ENCODE measurements at places on chromosomes 6 and 20.

GRCh38 chr20:22620342-22620741 is 36.0 kb upstream of the FOXA2 start:
- no peak for DNase-seq

- no peak for DNase-seq
Measured at GRCh38 chr6:116963972-116964371, 86.9 kb downstream of the RFX6 start.

DNA sequence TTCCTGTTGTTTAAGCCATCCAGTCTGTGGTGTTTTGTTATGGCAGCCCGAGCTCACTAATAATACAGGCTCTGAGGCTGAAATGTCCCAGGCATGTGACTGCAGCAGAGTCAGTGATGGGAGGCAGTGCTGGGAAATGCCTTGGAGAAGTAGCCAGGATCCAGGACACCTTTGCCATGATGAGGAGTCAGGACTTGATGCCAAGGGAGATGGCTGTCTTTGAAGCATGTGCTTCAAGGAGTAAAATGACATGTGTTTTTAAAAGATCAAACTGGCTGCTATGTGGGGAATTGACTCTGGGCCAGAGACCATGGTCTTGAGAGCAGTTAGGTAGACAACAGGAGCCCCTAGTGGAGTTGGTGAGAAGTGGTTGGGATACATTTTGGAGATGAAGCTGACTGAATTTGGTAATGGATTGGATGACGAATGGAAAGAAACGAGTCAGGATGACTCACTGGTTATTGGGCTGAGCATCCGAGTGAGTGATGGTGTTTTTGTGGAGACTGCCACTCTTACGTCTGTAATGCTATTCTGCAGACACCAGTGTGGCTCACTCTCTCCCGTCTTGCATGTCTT is 322.2 kb downstream of the PLCB1 start:
- DNase-seq: no peak

DNA sequence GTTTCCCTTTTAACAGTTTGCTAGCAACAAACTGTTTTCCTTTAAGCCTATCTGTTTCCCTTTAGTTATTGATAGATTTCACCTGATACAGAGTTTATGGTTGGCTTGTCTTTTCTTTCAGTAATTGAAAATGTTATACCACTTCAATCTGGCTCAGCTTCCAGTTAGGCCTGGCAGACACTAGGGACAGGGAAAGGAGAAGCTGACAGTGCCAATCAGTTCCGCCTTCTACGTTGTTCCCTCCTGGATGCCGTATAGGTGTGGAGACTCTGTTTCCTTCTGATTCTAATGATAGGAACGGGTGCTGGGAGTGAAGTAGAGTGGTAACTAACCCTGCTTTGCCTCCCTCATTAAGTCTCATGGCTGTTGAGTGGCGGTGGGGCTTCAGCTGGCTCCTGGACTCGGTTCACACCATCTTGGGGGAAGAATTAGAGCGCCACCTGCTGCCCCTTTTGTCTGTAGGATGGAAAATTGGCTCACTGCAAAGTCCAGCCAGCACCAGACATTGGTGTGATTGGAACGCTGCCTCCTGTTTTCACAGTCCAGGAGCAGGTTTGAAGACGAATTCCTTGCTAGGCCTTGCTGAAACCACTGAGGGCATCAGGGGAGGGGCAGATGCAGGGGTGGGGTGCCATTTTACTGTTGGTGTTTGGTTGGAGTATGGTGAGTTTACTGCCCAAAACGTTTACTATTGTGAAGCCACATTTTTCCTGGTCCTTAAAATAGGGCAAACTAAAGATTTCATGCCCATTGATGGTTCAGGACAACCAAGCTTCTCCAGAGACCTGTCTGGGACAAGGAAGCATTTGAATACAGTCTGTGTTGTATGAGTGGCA is 1729.5 kb downstream of the GRIK2 start:
- no peak for DNase-seq

DNA sequence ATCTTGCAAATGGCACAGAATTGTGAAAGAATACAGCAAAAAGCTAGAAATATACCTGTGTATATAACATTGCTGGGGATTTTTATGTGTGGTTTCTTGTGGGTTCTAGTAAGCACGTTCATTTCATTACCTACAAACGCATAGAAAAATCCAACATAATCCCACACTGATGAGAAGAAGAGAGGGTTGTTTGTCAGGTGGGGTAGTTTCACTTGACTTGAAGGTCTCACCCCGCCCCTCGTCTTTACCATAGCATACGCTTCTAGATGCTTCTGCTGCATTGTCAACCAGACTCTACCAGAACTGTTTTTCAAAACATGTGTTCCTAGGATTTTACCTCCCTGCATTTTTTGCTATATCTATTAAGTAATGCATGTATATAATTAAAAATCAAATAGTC is 284.1 kb upstream of the TAB2 start:
- no peak for DNase-seq

GRCh38 chr6:40986921-40987819 is 51.9 kb downstream of the UNC5CL start:
- DNase-seq: no peak

DNA sequence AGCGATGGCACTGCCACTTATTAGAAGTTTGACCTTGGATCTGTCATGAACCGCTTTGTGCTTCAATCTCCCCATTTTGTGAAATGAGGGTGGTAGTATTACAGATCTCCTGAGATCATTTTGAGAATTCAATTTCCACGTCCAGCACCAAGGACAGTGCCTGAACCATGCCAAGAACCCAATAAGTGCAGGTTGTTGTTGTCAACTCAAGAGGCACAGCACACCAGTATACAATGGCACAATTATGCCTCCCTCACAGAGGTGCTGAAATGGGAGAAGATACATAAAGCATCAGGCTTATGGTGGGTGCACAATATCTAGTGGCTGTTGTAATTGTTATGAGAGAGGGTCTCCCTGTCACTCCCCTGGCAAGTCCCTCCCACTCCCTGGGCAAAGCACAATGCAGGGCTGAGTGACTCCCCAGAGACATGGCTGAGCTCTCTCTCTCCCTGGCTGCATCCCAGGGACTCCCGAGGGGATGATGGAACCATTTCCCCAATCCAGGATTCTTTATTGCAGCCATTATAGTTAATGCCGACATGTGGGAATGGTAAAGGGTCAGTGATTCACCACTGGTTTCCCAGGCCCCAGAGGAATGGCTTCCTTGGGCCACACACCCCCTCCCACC is 78.7 kb downstream of the CDH22 start:
- no peak for DNase-seq

- no peak for DNase-seq
Measured at GRCh38 chr20:18224968-18225568, 63.3 kb upstream of the ZNF133 start.

- no peak for DNase-seq
Measured at GRCh38 chr6:22141241-22141745, 155.5 kb downstream of the PRL start.

- no peak for DNase-seq
Measured at GRCh38 chr6:159761129-159761872, 544 bp upstream of the ACAT2 start.

GRCh38 chr20:14956026-14956425 is 618.6 kb upstream of the FLRT3 start:
- DNase-seq: no peak

DNA sequence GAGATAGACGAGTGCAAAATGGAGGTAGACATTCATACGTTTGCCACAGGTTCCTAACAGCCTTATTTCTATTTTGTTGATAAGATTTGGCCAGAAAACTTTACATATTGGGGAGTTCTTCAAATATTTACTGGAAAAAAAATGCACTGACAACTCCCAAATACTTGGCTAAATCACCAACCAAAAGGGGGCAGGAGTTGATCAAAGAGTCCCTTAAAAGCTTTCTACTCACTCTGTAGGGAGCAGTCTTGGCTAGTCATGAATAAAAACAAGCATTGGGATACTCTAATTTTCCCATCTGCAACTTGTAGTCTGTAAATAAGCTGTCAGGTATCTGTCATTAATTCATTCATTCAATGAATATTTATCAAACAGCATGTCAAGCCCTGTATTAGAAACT is 18.4 kb downstream of the TENT5A start:
- no peak for DNase-seq

DNA sequence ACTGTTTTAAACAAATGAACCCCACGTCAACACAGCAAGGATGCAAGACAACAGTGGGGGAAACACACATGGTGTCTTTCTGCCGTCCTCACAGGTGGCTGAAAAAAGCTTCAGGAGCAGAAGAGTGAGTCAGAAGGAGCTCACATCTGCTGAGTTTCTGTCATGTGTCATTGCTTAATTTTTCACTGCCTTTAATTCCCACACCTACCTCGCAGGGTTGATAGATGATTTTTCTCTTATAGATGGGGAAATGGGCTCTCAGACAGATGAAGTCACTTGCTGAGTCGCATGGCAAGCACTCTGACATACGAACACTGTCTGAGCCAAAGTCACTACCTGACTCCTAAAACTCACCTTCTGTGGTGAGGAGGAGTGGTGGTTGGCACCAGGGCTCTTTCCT is 28.3 kb upstream of the CARMIL1 start:
- no peak for DNase-seq

DNA sequence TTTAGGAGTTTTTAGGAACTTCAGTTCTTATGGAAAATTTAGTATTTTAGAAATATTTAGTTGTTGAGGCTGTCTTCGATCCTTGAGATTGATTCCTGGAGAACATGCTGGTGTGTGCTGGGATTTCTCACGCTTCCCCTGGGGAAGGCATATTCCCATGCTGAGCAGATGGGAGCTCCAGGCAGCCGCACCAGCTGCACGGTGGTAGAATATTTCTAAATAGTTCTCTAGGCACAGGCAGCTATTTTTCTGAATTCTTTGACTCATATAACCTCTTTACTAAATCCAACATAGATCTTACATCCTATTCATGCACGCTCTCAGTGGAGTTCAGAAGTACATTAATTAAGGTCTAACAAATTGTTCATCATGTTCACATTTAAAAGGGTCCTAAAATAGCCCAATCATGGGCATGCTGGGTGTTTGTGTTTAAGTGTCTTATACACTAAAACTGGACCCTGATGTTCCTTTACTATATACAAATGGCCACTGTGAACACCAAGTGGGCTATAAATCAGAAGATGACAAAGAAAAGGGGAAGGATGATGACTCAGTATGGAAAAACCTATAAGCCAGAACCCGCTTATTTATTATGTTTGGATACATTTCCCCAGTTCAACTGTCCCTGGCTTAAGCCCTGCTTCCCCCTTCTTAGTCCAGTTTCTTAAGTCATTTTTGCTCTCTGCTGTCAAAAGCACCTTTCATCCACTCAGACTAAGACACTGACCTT is 138.5 kb downstream of the UST start:
- DNase-seq: no peak

- DNase-seq: no peak
Measured at GRCh38 chr6:34489207-34489805, 23.4 kb downstream of the PACSIN1 start.

DNA sequence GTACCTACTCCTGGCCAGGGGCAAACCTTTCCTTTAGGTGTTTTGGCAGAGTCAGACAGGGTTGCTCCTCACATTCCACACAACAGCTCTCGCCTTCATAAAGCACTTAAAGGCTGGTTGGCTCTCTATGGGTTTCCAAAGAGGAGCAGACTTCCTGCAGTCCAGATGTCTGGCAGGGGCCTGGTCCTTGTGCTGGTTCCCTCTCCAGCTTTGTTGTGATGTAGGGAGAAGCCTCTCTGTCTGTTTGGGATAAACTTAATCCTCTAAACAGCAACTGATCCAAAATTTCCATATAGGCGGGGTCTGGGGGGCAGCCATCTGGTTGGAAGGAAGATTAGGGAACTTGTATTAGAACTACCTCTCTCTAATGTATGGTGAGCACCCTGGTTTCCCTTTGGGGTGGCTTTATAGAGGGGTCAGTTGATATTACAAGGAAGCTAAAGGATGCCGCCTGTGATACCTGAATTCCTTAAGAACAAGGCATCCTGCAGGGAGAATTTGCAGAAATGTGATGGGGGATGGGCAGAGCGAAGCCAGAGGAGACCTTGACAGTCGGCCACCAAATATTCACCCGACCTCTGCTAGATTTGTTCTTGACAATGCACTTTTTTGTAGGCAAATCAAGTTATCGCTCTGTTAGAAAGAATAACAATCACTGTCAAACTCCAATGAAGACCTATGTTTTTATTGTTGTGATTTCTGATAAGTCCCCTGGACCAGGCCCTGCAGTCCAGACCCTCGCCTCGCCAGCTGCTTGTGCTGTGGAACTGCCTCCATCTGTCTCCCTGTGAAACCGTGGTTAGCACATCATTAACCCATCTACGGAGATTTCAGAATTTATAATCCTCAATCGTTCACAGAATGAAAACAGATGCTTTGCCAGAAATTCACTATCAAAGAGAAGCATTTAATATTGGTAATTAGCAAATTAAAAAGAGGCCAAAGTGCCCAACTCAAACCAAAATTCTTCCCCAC is 94.0 kb upstream of the RALGAPA2 start:
- no peak for DNase-seq

DNA sequence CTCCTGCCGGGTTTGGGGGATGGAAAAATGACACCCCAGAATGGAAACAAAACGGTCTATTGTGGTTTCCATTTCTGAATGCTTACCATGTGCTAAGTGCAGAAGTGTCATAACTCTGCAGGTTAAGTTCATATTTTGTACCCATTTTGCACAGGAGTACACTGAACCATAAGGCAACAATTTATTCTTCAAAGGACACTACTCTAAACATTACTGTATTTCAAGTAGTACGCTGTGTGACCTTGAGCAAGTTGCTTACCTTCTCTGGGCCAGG is 9.8 kb upstream of the ID1 start:
- no peak for DNase-seq

- no peak for DNase-seq
Measured at GRCh38 chr6:24875534-24875901, 60.2 kb downstream of the RIPOR2 start.

DNA sequence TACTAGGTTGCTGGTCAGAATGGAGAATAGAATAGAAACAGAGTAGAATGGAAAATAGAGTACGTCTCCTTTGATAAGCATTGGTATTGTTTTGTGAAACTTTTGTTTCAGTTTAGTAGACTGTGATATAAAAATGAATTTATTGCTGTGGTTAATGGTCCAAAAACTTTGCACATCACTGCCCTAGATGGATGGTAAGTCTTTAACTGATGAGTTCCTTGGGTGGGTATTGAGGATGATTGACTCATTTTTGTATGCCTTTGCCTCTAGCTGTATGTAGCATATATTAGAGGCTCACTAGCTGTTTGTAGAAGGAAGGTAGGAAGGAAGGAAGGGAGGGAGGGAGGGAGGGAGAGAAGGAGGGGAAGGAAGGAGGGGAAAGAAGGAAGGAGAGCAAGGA is 48.3 kb downstream of the ZDHHC14 start:
- DNase-seq: no peak
